ENCODE measurements at places on chromosomes 13 and 19.

DNA sequence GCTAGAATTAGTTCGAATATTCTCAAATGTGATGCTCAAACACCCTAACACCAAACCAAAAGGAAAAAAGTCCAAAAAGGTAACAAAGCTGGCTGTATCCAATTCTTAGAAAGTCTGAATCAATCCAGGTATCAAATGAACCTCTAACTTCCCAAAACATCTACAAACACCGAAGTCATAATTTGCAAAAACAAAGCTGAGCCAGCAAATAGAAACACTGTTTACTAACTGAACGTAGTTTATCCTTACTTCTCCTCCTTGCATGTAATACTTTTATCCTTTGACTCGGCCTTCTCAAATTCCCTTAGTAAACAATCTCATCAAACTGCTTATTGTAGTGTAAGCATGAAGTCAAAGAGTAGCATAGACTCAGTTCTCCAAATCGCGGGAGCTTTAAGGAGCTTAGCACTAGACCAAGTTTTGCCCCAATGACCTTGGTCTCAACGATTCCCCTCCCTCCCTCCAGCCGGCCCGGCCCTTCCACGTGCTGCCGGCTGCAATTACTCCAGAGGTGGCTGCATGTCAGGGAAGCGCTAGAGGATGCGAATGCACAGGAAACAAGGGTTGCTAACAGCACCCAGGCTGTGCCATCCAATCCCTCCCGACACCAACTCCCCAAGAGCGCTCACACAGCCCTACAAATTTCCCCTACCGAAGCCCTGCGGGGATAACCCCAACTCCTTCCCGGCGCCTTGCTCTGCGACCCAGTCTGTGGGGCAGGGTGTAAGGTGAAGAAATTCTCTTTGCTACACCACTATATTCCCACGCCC is 693 bp downstream of the XPO4 start:
- peak; percentile 75 for DNase-seq
- H3K4me3 ChIP-seq: peak overlapping the region; percentile 90
- peak overlapping the region; percentile 80 for H3K27ac ChIP-seq
- peaks cover 14% of the 10 kb centered on the region for H3K4me1 ChIP-seq
- H3K27me3 ChIP-seq: no peaks in the 10 kb centered on the region

DNA sequence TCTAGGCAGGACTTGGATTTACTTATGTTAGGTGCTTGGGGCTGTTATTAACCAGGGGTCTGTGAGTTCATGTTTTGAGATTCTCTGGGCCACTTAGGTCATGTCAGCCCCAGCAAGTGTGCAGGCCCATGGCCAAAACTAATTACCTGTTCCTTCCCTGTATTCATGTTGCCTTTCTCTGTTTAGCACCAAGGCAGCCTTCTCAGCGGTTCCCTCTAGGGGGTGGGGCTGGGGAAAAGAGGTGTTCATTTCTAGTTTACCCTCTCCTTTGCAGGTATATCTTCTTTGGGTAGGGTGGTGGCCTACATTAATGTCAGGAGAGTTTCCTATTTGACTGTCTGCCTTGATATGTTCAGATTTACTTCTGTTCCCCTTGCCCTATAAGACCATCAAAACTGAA is 61.7 kb downstream of the PDS5B start:
- H3K36me3 ChIP-seq: no peaks in the 10 kb centered on the region
- peaks cover 10% of the 10 kb centered on the region for H3K4me1 ChIP-seq

- H3K27ac ChIP-seq: peak overlapping the region; percentile 81
- H3K36me3 ChIP-seq: no peaks in the 10 kb centered on the region
- peak overlapping the region; percentile 78 for H3K4me3 ChIP-seq
- H3K27me3 ChIP-seq: no peaks in the 10 kb centered on the region
Observed at GRCh38 chr13:44140888-44141724, 232.5 kb upstream of the SERP2 start.

DNA sequence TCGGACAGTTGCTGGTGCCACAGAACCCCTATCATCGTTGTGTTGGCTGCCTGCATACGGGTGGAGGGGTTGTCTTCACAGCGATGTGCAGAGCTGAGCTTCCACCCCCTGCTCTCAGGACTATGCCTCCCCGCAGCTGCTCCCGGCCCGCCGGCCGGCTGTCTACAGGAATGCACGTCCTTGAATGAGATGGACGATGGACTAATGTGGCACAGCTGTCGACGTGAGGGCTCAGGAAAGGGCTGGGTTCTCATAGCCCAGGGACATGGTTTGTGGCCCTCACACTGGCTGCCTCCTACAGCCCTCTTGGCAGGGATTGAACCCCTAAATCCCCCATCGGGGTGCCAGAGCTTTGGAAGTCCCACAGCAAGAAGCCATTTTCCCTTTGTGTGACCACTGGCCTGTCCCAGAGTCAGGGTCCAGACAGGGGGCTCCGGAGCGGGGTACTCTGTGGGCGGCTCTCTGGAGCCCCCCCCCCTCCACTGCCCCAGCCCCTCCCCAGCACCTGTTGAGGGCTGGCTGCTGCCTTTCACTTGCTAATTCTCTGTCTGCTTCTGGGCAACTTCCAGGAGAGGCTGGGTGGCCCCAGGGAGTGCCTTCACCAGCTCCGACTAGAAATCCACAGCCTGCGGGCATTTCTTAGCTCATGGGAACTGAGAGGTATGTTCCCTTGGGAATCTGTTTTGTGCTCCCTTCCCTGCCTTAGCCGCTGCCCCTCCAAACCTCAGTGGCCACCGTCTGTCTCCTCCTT is 40.2 kb downstream of the TSSK6 start:
- no peaks in the 10 kb centered on the region for H3K27me3 ChIP-seq
- no peak overlapping the region for H3K4me3 ChIP-seq
- no peak for DNase-seq
- no peaks in the 10 kb centered on the region for H3K4me1 ChIP-seq

DNA sequence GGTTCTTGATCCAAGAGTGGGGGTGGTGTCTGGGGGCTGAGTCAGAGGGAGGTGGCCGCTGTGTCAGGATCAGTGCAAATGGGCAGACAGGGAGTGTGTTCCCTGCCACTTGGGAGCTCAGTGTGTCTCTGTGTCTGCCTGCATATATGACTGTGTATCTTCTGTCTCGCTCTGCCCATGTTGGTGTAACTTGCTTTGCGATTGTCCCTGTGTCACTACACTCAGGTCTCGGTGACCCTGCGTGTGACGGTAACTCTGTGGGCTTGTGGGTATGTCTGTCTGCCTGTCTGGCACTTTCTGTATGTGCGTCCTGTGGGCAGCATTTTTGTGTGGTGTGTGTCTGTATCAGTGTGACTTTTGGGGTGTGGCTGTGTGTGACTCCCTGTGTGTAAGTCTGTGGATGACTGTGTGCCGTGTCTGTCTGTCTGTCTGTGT is 8.2 kb upstream of the ERFL start:
- peak; percentile 75 for DNase-seq
- H3K4me1 ChIP-seq: peaks cover 7% of the 10 kb centered on the region
- no peak overlapping the region for H3K27ac ChIP-seq

DNA sequence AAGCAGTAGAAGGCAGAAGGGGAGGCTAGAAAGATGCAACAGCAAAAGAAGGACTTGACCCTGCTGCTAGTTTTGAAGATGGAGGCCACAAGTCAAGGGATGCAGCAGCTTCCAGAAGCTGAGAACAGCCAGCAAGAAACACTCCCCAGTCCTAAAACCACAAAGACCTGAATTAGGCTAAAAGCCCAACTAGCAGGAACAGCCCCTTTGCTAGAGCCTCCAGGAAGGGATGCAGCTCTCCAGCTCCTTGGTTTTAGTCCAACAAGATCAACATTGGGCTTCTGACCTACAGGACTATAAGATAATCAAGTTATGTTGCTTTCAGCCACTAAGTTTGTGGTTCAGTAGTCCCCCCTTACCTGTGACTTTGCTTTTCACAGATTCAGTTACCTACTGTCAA is 10.5 kb upstream of the LATS2 start:
- no peak for DNase-seq
- H3K4me1 ChIP-seq: peaks cover 46% of the 10 kb centered on the region
- no peak overlapping the region for H3K27ac ChIP-seq
- no peak overlapping the region for H3K4me3 ChIP-seq
- no peaks in the 10 kb centered on the region for H3K27me3 ChIP-seq

All from GM23248 (cell line).